Activated T-cell treated with anti-CD3 and anti-CD28 coated beads for 1 hour (primary cell): ENCODE measurements at places on chromosomes 1 and 21.

- no peak for DNase-seq
Measured at GRCh38 chr1:117820694-117821381, 108.6 kb downstream of the GDAP2 start.

- DNase-seq = no peak
Measured at GRCh38 chr1:18886003-18886335, 16.4 kb downstream of the ALDH4A1 start.

DNA sequence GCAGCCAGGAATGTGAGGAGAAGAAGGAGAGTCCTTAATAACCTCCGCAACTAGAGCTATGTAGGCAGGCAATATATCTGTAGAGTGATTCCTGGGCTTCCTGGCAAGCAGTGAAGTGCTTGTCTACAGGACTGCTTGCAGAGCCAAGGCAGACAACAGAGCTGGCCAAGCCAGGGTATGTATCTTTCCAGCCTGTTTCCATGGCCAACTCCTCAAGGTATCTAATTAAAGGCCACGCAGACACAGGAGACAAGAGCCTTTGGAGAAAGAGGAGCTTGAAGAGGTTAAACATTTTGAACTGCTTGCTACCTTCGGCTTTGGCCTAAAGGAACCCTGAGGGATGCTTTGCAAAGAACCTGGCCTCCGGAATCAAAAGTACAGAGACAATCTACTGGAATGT lies 137.4 kb downstream of the PIGK start:
- no peak for DNase-seq

DNA sequence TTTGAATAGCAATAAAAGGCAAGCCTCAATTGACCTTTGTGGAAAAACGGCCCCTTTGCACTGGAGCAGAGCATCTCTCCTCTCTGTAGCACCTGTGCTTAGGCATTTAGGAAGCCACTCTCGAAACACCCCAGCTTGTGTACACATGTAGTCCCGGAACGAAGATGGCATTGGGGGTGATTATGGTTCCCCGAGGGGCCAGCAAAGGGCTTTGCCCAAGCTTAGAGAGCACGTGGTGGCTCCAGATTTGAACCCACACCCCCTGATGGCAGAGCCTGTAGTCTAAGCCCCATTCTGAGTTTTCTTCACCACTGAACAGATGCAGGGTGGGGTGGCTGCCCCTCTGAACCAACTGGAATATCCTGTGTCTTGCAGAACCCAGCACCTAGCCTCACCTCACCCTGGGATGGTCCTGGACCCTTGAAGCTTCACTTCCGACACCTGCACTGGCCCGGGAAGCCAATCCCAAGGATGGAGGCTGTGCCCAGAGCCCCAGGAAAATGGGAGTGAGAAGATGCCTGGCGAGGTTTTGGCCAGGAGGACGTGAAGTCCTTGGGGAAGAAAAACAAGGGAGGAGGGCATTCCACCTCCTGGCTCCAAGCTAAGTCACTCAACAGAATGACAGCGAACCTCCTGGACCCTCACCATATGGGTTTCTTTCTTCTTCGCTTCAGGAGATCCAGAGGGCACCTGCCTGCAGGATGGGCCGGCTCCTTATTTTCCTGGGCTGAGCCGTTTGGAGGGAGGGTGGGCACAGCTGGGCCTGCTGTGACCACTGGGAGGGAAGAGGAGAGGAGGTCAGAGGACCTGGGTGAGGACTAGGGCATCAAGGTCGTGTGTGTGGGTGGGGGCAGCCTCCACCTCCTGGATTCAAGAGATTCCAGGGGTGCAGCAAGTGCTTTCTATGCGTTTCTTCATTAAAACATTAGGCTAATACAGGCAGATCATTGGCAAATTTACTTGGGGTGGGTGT lies 37.7 kb downstream of the IGFN1 start:
- DNase-seq = no peak

GRCh38 chr1:17649371-17650106 lies 105.6 kb upstream of the ACTL8 start:
- DNase-seq = no peak

DNA sequence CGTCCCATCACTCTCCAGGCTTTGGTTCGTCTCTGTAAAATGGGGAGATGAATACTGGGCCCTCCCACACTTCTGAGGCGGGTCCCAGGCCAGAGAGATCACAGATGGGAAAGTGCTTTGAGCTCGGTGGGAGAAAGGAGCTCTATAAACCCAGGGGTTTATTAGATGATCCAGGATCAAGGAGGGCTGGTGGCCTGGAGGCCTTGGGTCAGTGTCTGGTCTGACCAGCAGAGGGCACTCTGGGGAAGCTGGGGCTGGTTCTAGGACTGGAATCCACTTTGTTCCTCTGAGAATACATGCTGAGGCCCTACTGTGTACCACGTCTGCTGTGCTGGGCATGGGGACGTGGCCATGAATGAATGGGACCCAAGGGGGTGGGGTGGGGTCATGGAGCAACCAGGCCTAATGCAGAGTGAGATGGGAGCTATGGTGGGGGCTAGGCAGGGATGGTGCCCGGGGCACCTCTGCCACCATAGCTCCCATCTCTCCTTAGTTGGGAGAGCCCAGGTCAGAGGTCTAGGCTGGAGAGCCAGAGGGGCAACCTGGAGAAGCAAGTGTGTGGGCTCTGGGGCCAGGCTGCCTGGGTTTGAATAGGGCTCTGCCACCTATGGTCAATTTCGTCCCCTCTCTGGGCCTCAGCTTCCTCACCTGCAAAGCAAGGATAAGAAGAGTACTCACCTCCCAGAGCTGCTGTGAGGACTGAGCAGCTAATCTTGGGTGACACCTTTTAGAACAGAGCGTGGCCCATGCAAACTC lies 9.0 kb upstream of the FAM131C start:
- peak; percentile 39 for DNase-seq

DNA sequence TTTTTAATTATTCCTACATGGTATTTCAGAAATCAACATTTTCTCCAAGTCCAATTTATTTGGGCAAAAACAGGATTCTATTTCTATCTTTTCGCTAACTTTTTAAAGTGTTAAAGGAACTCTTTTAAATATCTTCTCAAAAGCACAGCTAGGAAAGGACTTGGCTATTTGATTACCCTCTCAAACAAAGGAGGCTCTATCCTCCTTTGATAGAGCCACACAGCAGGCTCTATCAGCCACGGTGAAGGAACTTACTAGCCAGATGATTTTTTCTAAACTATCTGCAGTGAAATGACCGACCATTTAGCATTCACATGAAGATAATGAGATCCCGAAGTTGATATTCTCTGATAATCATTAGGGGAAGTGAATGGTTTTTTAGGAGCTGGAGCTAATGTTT lies 9.1 kb downstream of the ANGPTL7 start:
- DNase-seq = no peak

DNA sequence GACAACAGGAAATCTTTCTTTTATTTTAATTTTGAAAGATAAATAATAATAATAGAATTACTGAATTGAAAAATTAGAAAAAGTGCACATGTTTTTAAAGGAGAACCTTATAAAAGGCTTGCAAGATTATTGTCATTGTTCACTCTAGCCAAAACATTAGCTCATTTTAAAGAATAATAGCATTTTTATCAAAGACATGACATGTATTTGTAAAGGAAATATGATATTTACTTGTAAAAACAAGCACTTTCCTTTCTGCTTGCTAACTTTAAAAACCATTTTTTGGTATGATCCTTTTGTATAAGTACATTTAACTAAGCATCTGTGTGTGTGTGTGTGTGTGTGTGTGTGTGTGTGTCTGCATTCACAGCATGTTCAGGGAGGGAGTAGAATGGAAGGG lies 156.3 kb upstream of the C1orf87 start:
- no peak for DNase-seq

GRCh38 chr1:247173431-247173830 lies 1.6 kb upstream of the ZNF124 start:
- DNase-seq = no peak

- no peak for DNase-seq
Measured at GRCh38 chr1:235657269-235657668, 7.7 kb upstream of the GNG4 start.

- no peak for DNase-seq
Measured at GRCh38 chr1:233625510-233625981, 11.6 kb downstream of the KCNK1 start.

DNA sequence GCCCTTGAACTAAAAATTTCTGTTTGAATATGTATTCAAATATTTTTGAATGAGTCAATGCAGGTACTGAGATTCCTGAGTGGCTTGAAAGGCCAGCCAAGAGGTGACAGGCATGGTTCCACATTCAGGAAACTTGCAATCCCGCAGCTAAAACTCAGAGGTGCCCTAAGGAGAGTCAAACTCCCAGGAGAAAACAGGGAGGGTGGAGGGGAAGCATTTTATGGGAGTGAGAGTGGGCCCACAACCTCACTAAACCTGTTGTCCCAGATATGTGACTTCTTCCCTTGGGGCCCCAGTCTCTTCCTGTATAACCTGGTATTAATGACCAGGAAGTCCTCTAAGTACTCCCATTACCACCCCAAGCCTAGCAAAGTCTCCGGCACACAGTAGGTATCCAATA lies 189.6 kb downstream of the PLPP3 start:
- DNase-seq = no peak

GRCh38 chr1:1309251-1310108 lies 1.1 kb downstream of the PUSL1 start:
- DNase-seq = no peak

DNA sequence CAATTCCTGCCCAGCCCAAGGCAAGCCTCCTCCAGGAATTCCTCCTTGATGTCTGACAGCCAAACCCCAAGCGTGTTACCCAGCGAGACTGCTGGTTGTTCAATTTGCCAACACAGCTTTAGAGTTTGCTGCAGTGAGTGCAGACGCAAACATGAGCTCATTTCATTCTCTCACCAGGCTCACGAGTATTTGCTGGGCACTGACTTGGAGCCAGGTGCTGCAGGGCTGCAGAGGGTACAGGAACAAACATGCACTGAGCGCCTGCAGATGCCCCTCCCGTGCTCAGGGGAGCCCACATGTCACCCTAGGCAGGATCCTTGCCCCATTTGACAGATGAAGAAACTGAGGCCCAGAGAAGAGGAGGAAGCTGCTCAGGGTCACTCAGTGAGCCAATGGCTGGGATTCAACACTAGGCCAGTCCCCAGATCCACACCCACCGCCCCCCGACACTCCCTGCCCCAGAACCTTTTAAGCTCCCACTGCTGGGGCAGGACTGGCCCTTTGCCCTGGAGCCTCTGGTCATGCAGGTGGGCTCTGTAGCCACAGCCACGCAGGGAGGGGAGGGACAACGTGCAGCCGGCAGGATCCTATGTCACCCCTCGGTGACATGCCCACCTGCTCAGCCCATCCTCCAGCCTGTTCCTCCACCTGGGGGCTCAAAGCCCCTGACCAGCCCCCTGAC lies 363.7 kb downstream of the MATN1 start:
- no peak for DNase-seq

DNA sequence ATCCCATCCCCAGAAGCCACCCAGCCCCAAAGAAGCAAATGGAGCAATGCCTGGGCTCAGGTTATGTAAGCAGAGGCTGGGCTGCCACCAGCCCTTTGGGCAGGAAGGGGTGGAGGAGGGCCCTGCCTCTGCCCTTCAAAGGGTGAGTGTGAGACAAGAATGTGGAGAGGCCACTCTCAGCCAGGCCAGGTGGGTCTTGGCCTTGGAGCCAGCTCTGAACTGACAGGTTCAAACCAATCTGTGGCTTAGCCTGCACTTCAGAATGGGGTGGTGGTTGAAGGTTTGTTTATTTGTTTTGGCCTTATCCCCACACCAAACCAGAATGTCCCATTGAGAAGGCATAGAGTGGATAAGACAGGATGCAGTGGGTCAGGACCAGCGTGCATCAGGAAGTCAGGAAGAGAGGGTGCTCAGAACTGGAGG lies 29.8 kb downstream of the C1orf116 start:
- DNase-seq = no peak

DNA sequence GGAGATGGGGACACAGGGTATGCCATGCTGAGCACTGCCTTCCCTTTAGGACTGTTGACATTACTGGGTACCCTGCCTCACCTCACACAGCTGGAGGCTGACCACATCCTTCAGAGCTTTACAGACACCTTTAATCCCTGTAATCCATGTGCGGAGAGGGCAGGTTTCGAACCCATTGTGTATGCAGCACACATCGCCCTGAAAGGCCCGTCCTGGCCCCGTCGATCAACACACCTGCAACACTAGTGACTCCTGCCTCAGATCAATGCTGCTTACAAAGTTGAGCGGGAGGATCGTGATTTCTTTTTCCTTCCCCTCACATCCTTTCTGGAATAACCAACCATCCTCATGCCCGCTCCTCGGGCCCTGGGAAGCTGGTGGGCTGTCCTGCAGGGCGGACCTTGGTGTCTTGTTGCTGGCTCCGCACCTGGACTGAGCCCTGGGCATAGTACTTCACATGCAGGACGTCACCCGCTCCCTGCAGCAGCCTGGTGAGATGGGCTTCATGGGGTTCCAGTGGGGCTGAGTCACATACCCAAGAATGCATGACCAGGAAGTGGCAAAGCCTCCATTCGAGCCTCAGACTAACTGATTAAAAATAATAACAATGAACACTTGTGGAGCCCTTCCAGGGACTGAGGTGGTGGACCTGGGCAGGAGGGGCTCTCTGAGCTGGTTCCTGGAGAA lies 403.6 kb downstream of the PTPRU start:
- no peak for DNase-seq

DNA sequence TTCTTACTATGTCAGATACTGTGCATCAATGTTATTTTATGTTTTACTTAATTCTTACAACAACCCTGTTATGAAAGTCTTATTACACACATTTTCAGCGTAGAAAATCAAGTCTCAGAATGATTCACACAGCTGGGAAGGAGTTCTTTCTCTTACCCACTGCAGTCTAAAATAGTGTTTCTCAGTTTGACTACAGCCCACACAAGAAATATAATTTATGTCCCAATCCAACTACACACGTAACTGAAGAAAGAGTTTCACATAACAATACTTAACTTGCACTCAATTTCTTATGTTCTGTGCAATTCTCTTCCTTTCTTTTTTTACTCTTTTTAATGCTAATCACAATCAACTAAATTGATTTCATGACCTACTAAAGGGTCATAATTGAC lies 252.8 kb upstream of the ADGRL2 start:
- no peak for DNase-seq

- peak; percentile 1 for DNase-seq
Measured at GRCh38 chr1:178725466-178726086, 532 bp downstream of the RALGPS2 start.

DNA sequence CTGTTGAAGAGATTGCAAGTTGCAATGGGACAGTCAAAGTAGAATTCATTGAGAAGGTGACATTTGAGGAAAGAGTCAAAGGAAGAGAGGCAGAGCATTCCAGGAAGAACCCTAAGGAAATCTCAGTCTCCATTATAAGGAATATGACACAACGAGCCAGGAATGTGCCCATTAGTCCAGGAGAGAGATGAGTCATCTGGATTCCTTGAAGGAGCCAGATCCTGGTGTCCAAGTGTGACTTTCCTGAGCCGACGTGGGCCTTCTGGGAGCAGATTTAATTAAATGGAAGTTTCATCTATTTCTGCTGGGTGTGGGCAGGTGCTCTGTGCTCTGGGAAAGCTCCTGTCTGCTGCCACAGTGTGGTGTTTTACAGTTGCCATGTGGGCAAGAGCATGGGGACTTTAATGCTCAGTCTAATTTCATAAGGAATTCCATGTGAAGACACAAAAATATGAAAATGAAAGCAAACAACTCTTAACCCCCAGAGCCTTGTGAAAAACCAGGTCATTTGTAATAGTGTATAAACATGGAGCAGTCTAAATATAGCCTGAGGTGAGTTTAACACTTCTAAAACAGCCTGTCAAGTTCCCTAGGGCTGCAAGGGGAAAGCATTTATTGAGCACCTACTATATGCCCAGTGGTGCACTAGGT lies 111.4 kb upstream of the ARTN start:
- no peak for DNase-seq
